ENCODE measurements at places on chromosomes 2 and 18.

- DNase-seq = no peak
These were observed 867.4 kb downstream of the DSC3 start for GRCh38 chr18:30175061-30175574.

DNA sequence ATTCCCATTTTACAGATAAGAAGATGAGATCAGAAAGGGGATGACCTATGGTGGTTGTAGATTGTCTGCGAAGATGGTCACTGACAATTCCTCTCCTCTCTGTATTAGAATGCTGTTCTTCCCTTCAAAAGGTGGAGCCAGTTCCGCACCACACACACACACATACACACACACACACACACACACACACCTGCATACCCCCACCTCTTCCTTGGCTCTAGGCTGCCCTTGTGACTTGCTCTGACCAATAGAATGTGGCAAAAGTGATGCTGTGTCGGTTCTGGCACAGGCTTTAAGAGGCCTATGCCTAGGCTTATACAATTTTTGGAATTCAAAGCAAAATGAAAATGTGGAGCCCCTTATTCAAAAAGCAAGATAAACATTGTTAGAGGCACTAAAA, 88.0 kb downstream of the ZFP36L2 start:
- no peak for DNase-seq

DNA sequence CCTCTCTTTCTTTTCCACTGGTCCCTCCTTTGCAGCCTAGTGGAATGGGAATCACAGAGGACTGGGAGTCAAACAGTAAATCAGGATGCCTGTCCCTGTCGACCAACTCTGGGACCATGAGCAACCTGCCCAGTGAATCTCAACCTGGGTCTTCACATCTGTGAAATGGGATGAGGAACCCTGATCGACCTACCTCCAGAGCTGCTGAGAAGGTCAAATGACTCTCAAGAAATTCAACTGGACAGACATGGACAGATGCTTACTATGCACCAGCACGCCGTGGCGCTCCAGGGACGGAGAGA, 73.3 kb upstream of the TAF1B start:
- DNase-seq = no peak

- no peak for DNase-seq
These were observed 316.2 kb upstream of the MGAT5 start for GRCh38 chr2:133937669-133938068.

DNA sequence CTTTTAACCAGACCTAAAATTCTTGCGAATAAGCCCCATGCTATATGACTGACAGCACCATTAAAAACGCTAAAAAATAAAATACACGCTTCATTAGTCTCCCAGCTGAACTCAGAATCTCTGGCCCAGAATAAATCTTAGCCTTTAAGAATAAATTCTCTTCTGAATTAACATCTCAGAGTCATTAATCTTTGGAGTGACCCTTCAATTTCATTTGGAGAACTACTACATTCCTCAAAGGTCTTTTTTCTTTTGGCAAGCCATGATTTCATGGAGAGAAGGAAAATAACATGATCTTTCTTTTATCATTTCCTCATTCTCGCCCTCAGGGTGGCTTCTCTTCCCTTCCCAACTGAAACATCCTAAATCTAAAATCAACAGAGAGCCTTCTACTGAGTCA, 259.0 kb downstream of the AFF3 start:
- DNase-seq = no peak

GRCh38 chr2:143158551-143159485, 29.6 kb downstream of the ARHGAP15 start:
- DNase-seq = no peak

- DNase-seq = no peak
These were observed 138.8 kb upstream of the CTAGE1 start for GRCh38 chr18:22556222-22557167.

DNA sequence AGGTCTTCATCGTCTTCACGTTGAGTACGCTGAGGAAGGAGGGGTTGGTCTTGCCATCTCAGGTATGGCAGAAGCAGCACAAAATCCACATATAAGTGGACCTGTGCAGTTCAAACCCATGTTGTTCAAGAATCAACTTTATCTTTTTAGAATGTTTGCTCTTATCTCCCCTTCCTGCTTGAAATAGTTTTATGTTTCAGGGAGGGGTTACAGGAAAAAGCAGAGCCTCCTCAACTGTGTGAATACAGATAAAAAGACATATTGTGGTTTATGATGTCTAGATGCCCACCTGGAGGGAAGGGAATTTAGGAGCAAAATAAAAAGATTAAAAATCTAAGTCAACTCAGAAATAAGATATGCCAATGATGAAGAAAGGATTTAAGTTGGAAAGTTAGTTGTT, 75.9 kb downstream of the VRK2 start:
- no peak for DNase-seq

DNA sequence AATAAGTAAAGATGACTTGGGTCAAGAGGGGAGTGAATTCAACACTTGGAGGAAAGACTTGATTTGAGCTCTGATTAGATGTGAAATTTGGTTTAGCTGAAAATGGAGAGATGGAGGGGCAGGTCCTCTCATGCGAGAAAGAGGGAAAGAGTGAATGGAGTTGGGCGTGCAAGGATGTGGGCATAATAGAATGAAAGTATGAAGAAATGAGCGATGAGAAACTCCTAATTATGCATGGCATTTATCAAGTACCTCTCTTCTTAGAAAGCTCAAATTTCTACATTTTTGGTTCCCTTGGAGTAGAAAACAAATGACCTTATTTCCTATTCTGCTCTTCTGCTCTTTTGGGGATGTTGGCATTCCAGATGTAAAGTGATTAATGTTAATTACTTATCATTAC, 161.5 kb downstream of the PHLPP1 start:
- DNase-seq = no peak

GRCh38 chr18:46035696-46036680, 36.1 kb downstream of the PSTPIP2 start:
- no peak for DNase-seq

DNA sequence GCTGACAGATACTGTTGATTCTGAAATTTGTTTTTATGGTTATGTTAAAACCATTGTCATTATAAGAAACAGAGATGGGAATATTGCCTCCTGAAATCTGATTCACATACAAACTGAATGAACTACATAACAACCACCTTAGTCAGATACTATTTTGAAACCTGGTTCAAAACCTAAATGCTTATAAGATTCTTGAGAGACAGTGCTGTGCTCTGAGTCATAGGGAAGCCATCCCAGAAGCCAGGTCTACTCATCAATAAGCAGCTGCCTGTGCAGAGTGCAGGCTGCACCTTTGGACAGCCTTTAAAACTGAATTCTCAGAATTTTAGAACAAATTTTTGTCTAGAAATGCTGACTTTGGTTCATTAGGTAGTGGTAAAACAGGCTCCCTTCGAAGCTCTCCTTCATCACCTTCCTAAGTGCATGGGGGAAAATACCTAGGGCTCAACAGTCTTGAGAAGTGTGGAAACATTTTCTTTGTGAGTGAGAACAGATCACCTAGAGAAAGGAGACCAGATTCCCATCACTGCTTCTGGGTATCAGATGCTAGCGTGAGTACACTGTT, at the start of gene SERPINB7:
SERPINB7 (plus strand) TSS at position 253 of the 565 bp plus-strand sequence. CDS start 6,955 bp downstream, outside the sequence.
- DNase-seq = no peak

DNA sequence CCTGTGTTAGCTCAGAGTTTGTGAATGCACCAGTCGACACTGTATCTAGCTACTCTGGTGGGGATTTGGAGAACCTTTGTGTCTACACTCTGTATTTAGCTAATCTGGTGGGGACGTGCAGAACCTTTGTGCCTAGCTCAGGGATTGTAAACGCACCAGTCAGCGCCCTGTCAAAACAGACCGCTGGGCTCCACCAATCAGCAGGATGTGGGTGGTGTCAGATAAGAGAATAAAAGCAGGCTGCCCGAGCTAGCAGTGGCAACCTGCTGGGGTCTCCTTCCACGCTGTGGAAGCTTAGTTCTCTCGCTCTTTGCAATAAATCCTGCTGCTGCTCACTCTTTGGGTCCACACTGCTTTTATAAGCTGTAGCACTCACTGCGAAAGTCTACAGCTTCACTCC, 324.2 kb downstream of the RAD51AP2 start:
- no peak for DNase-seq

DNA sequence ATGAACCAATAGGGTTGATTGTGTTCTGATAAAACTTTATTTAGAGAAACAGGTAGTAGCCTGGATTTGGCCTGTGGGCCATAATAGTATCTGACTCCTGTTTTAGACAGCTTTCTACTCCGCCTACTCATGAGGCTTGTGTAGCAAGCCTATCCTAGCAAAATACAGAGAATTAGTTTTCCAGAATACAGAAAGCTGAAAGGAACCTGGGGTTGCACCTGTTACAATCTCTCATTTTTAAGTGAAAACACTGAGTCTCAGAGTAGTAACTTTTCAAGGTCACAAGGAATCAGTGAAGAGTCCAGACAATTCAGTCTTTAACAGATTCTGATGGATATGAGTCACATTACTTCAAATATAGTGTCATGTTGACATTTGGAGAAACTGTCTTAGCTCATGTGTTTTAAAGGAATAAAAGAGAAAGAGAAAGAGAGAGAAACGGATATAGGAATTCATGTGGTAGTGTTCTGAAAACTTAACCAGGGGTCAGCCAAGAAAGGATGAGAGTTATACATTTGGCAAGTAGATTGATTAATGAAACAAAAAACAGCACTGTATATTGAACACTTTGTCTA, 17.0 kb downstream of the ARHGAP28 start:
- DNase-seq = no peak

DNA sequence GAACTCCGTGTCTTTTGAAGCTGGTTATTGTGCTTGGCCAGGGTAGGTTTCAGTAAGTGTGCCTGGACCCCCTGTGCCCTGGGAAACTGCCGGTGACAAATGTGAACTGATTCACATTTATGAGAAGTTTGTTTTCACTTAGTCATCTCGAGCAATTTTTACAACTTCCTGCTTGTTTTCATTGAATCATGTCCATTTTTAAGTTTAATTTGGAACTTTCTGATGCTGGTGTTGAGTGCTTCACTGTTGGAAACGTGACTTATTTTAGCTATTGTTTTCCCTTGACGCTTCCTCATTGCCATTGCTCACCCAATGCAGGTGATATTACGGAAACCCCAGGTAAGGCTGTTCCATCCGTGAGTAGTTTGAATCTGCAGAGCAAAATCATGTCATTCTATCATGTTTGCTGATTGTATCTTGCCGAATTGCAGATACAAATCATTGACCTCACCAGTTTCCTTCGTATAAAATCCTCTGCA, 97.2 kb downstream of the RTN4 start:
- DNase-seq = no peak

- no peak for DNase-seq
These were observed 76.7 kb downstream of the MRPS9 start for GRCh38 chr2:105114551-105114950.

- no peak for DNase-seq
These were observed 71.5 kb downstream of the CDC42EP3 start for GRCh38 chr2:37599688-37600525.

- no peak for DNase-seq
These were observed 382.6 kb upstream of the CDH2 start for GRCh38 chr18:28559511-28559910.

GRCh38 chr2:119485336-119486110, 38.8 kb downstream of the SCTR start:
- no peak for DNase-seq

- no peak for DNase-seq
These were observed 61.9 kb downstream of the GREB1L start for GRCh38 chr18:21303895-21304294.

DNA sequence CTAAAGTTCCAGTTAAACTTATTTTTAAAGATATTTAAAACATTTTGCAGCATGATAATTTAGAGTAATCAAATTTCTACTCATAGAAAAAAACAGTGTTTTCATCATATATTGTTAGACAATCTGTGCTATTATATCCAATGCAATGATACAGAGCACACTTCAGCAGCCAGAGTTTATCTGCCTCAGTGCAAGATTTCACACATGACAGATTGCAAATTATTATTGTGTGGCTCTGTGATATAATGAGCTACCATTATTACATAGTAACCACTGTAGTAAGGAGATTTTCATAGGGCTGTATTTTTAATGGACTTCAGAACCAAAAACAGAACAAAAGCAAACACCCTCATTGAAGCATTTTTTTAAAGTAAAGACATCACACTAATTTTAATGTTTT, 762.4 kb downstream of the DSC3 start:
- no peak for DNase-seq

GRCh38 chr2:68849579-68850030, 21.6 kb downstream of the BMP10 start:
- DNase-seq = no peak

- DNase-seq = no peak
These were observed at the start of gene CAVIN2 for GRCh38 chr2:191846515-191847476. Gene CAVIN2, minus strand, starts transcription at chr2:191847088. Its CDS starts 163 bp downstream, at chr2:191846925.

GRCh38 chr18:63169853-63170252, 149.7 kb downstream of the BCL2 start:
- no peak for DNase-seq

- no peak for DNase-seq
These were observed 24.0 kb downstream of the MYO7B start for GRCh38 chr2:127559454-127559853.

- DNase-seq = no peak
These were observed 30.2 kb downstream of the LIMS1 start for GRCh38 chr2:108564510-108564909.

DNA sequence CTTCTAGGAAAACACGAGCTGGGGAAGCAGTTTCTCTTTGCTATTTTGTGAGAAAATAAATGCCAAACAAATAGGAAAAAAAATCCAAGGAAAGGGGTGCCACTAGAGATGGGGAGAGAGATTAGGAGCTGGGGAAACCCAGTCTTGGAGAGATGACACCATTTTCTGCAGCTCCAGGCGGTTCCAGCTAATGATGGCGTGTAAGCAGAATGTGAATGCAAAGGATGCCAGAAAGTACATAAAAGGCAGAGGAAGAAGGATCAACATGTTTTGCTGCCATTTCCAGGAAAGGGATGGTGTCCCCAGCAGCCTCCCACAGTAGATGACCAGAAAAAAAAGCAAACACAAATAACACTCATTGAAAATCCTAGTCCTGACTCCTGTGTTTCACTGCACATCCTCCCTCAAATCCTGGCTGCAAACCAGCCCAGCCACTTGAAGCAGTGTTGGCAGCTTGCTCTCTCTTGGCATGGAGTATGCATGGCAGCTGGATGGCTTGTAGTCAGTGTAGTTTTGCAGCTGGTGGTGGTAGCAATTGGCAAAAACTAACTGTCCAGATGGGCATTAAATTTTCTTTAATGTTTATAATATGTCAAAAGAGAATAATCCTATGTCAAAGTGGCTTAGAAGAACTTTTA, 93.6 kb downstream of the FTCDNL1 start:
- DNase-seq = no peak
